ENCODE measurements at places on chromosomes 2 and 18.

DNA sequence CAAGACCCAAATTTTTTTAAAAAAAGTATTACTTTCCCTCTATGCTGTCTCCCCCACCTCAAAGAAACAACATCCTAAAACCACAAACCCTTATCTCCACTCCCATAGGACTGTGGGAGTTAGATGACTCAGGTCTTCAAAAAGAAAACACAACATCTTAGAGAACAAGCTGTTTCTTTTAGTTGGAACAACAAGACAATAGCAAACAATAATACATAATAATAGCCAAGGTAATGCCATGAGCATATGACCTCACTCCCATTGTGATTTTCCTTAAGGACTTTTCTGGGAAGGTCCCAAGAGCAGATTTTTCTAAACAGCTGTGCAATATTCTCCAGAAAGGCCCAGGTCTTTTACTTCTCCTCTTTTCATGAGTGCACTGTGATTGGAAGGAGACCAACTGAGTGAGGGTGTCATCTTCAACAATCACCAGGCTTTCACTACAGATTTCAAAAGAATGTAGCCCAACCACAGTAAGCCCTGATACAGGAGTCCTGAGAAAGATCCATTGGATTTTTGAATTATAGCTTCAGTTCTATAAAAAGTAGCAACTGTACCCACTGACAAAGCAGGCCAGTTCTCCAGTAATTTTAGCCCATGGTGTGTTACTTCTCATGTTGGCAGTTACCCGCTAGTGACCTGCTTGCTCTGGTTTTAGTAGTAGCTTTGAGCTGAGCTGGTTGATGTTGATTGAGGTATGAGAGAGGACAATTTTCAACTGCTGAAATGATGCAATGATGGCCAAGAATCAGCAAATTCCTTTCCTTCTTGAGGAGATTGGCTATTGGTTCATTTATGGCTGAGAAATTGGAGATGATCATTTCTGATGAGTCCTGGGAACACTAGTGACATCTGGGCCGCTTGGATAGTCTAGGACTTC lies 144.5 kb upstream of the TCF4 start:
- DNase-seq, result no peak

- no peak for DNase-seq
Observed at GRCh38 chr2:119691189-119691588, 12.2 kb downstream of the TMEM177 start.

- no peak for DNase-seq
Observed at GRCh38 chr2:86747711-86748639, 27.9 kb downstream of the RMND5A start.

- no peak for DNase-seq
Observed at GRCh38 chr18:13540477-13541182, 185.7 kb downstream of the FAM210A start.

- no peak for DNase-seq
Observed at GRCh38 chr2:206158563-206159345, 490 bp downstream of the NDUFS1 start.

- DNase-seq, result no peak
Observed at GRCh38 chr18:58541789-58542425, 87.0 kb downstream of the ALPK2 start.

GRCh38 chr2:8229546-8229986 lies 452.3 kb upstream of the ID2 start:
- no peak for DNase-seq

DNA sequence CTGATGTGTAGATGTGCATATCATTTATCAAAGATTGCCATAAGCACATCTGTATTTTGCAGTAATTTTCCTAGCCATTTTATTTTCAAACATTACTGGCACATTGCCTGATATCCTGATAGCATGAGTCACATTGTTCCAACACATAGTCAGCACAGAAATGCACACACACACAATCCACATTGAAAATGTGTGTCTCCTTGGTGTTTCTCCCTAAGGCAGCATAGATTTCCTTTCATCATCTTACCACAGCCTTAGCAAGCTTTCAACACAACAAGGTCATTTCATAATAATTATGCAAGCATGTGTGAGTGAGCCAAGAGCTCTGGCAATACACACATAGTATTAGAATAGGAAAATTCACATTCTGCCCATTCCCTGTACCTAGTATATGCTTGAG lies 245.4 kb upstream of the MEIS1 start:
- DNase-seq, result no peak

DNA sequence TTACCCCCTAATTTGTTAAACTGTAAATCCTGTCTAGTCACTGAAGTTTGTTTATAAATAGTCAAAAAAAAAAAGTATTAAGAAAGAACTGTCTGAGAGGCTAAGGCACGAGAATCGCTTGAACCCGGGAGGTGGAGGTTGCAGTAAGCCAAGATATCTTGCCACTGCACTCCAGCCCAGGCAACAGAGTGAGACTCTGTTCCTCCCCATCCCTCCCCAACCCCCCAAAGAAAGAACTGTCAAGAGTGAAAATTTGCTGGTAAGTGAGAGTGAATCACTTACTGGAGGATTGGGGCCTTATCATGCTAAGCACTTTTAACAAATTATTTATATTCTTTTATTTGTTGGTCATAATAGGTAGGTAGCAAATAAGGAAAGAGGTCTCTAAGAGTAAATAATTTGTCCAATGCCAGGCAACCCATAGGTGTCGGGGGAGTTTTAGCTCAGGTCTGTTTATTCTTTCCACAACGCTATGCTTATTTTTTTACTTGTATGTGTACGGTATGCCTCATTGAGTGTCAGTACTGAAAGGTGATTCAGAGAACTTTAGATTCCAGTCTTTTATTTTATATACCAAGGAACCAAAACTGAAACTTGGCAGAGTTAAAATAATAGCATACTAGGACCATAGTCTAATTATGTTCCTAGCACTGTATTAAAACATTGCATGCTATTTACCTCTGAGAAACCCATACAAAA lies 2.5 kb downstream of the TAF4B start:
- DNase-seq, result no peak

DNA sequence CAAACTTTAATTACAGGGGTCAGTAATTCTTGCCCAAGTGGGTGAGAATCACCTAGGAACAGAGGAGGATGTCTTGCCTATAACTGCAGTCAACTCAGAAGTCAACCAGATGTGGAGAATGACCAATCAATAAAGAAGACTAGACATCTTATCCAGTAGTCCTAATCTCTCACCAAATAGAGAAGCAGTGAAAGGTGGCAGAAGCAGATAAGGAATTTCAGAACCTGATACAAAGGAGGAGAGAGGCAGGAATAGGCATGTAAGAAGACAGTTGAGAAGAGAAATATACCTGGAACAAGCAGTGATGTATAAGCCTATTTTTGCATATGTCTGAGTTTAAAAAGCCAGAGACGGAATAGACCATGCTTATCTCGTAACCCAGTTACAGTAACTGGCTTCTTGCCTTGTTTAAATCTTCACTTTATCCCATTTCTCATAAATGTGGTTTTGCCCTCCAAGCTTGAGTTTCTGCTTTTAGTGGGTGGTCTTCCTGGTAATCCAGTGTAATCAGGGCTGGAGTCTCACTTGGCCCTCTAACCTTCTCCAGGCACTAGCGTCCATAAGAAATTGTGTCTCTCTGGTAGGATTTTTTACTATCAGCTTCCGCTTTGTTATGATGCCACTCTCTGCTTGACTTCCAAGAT lies 401.0 kb downstream of the SUCLG1 start:
- DNase-seq, result no peak

DNA sequence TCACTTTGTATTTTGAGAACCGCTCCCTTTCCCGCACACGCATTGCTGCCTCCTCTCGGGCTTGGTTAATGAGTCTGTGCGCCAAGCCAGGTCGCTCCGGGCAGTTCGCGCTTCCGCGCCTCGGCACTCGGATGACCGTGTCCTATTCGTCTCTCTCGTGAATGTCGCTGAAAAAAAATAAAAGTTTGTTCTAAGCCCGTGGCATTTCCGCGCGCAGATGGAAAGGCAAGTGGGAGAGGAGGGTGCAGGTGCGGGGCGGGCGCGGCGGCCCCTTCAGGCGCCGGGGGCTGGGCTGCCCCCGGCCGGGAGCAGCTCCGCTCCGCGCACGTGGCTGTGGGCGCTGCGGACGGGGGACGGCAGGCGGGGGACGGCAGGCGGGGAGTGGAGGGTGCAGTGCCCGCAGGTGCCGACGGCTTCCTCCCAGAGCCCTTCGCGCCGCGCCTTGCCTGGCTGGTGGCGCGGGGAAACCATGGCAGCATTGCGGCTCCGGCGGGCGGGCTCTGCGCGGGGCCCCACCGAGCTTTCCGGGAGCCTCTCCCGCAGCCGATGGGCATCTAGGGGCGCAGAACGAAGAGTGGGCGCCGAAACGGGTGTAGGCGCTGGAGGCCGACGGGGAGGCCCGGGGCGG lies 159.6 kb upstream of the SIX2 start:
- peak; percentile 42 for DNase-seq

DNA sequence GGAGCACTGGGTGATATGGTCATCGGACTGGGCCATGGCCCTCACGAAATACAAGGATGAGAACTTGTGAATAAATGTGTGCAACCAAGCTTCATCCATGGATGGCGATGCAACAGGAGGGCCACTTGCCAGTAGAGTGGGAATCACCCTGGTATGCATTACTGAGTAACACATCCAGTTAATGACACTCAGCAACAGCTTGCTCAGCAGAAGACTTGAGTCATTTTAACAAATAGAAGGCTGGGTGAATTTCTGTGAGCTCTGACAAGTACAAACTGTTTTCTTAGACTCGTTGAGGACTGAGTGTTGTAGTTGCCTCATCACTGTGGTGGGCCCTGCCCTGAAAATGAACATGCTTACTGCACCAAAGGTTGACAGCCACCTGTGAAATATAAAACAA lies 221.6 kb downstream of the NCKAP5 start:
- DNase-seq, result no peak

DNA sequence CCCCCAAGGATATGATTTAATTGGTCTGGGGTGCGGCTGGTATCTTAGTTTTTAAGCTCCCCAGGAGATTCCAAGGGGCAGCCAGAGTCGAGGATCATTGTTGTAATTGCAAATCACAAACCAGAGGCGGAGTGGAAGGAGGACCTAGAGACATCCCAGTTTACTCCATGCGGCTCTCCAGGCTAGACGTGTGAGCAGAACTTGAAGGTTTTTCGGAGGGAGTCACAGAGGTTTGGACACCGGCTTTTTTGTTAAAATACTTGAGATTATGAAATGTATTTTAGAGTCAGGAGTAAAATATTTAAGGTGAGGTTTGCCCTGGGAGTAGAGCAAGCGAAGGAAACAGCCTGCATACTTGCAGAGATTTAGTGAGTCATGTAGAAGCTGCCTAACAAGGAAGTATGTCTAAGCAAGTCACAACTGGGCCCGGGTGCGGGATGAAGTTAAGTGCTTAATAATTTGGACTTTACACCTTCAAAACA lies 39.5 kb downstream of the TGOLN2 start:
- no peak for DNase-seq

GRCh38 chr2:85216927-85217326 lies 83.7 kb downstream of the TCF7L1 start:
- DNase-seq, result no peak

DNA sequence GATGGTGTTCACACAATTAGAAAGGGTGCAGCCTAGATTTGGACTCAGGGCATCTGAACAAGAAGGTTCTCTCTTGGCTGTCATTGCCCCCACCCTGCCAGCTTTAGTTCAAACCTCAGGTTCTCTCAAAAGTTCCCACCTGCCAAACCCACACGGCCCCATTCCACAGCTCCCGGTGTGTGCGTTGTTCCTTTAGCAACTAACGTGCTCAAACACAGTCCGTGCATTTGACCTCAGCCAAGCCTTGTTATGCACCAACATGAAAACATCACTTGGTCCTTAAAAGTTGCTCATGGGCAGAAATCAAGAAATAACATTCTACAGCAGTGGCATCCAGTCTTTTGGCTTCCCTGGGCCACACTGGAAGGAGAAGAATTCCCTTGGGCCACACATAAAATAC lies 32.0 kb downstream of the LOXHD1 start:
- no peak for DNase-seq

DNA sequence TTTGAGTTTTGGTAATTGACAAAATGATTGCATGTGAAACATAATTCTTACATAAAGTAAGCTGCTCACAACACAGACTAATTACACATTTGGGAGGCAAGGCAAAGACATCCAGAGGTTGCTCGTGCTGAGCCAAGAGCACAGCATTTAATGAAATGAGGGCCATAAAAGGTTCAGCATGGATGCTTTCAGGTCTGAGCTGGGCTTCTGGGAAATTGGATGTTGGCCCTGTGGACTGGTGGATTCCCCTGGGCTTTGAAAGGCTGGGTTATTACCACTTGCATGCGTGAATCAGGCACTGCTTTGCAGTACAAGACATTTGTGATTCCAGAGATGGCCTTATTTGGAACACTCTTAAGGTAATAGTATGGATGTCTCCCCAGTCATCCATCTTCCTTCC lies 533.5 kb upstream of the NRP2 start:
- DNase-seq, result no peak

- no peak for DNase-seq
Observed at GRCh38 chr18:31233621-31234275, 71.1 kb upstream of the DSC1 start.

- no peak for DNase-seq
Observed at GRCh38 chr2:146939991-146940685, 904.7 kb upstream of the ACVR2A start.

DNA sequence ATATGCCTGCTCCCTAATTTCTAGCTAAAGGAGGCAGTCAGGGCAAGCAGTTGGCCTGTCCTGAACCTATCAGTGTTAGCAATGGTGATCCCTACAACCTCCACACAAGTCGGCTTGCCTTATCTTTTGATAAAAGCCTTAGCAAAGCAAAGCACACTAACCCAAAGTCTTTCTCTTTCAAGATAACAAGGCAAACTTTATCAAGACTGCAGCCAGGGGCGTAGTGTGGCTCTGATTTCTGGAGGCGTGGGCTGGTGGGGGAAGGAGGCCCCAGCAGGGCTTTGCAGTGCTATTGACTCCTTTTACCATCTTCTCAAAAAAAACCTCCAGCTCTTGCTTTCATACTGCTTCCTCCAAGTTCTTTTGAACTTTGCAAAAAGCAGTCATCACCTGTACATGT lies 40.2 kb upstream of the LAMA1 start:
- DNase-seq, result no peak

- DNase-seq, result no peak
Observed at GRCh38 chr2:25103287-25103871, 61.5 kb downstream of the EFR3B start.

DNA sequence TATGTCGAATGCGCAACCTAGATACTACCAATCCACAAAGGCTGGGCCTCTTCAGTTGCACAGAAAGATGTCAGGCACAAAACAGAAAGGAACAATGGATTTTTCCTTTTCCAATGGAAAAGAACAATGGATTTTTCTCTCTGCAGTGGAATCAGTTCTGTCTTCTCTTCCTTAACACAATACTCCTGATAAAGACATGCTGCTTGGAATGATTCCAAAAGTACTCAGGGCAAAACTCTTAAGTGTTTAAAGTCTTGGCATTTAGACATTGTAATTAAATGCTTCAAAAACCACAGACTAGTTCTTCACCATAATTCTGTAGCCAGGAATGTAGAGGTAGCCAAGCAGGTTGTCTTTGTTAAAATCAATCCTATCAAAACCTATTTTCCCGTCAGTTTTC lies 46.7 kb upstream of the FLACC1 start:
- no peak for DNase-seq

- DNase-seq, result no peak
Observed at GRCh38 chr18:9705183-9705829, 2.8 kb upstream of the RAB31 start.
